ENCODE measurements at places on chromosomes 12 and 14. TPM values are rescaled to one million over a fixed set of nuclear protein-coding genes. Genes with fewer than 3 reads are reported as not detected.

CYP27B1 gene
- total RNA-seq, result 1.6 TPM

KANSL2 gene
- total RNA-seq, result 34.0 TPM

TAS2R13 gene
- total RNA-seq, result 7.9 TPM

OR6C2 gene
- total RNA-seq, result 1.2 TPM

- DNase-seq, result no peak
Measured at GRCh38 chr14:99270458-99271220, 1.4 kb downstream of the BCL11B start.

TAS2R42 gene
- total RNA-seq, result not detected

- no peak for DNase-seq
Measured at GRCh38 chr12:2769866-2770533, 24.8 kb upstream of the FKBP4 start.

ACSS3 gene
- 23.4 TPM for total RNA-seq

DNA sequence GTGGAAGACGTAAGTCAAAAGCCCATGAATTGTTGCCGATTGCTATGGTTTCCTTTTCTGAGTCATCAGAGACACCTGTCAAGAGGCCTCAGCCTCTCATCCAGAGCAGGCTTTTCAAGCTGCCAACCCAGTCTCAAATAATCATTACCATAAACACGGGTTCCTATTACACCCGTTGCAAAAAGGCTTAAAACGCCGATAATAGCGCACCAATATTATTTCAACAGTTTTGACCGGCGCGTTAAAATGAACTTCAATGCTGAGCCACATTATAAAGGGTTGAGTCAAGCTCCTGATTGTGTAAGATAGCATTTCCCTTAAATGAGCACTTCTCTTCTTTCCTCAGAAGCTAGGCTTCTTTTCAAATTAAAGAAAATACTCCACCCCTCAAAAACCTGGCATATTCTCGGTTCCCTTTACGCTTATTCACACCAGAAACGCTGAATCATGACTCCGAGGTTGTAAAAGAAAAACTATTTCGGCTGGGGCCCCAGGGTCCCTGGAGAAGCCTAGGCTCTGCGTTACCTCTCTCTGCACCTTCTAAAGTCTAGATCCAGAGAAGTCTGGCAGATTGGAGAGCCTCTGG lies 1.4 kb downstream of the TMTC1 start:
- DNase-seq, result no peak

GRCh38 chr12:14418451-14418890 lies 53.0 kb downstream of the ATF7IP start:
- no peak for DNase-seq

- no peak for DNase-seq
Measured at GRCh38 chr12:124715121-124715990, 147.9 kb upstream of the NCOR2 start.

CCDC196 gene
- total RNA-seq, result not detected

IL22 gene
- total RNA-seq, result not detected

GRCh38 chr12:102426599-102427542 lies 53.5 kb downstream of the IGF1 start:
- DNase-seq, result no peak

GRCh38 chr14:56135001-56135400 lies 16.8 kb downstream of the PELI2 start:
- no peak for DNase-seq

C12orf50 gene
- 0.10 TPM for total RNA-seq

DNA sequence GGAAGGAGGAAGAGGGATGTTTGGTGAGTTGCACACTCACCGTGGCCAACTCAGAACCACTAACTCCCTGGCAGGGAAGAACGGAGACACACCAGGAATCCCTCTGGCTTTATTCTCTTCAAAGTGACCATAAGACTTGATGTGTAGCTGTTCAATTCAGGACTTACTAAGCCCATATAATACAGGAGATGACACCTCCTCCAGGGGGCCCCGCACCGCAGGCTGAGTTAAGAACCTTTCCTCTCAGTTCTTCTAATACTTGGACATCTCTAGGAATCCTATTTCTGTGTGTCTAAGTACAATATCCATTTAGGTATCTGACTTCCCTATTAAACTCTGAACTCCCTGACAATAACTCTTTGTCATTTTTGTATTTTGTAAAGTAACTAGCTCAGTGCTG lies 49.5 kb downstream of the DCAF4 start:
- no peak for DNase-seq

CLEC6A gene
- total RNA-seq, result not detected

ACOT6 gene
- total RNA-seq, result not detected

GRCh38 chr12:19547271-19547671 lies 108.0 kb downstream of the AEBP2 start:
- DNase-seq, result no peak

GRCh38 chr12:79691511-79692248 lies 916 bp upstream of the PAWR start:
- DNase-seq, result no peak

GRCh38 chr12:46227616-46228015 lies 41.2 kb downstream of the SLC38A1 start:
- no peak for DNase-seq

C14orf132 gene
- total RNA-seq, result 6.7 TPM

NRXN3 gene
- 6.7 TPM for total RNA-seq

GRCh38 chr12:69872804-69873203 lies 47.8 kb downstream of the MYRFL start:
- DNase-seq, result no peak

DNA sequence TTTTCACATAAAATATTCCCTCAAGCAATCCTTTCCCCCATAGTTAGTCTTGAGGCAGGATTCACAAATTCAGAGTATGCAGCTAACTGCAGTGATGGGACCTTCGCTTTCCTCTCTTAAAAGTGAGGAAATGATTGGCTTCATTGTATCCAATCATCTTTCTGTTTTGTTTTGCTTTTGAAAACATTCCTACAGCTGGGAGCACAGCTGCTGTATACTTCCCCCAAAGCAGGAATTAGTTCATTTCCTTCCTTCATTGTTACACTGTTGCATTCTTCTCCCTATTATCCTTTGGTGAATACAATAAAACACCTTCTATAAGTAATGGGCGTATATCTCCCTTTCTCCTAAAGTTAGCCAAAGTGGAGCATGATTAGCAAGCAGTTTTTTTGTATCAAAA lies 9.4 kb upstream of the GAS2L3 start:
- DNase-seq, result no peak

- no peak for DNase-seq
Measured at GRCh38 chr14:104926619-104927431, 2.1 kb downstream of the PLD4 start.

- DNase-seq, result no peak
Measured at GRCh38 chr14:39319381-39319780, 85.7 kb downstream of the MIA2 start.

DNA sequence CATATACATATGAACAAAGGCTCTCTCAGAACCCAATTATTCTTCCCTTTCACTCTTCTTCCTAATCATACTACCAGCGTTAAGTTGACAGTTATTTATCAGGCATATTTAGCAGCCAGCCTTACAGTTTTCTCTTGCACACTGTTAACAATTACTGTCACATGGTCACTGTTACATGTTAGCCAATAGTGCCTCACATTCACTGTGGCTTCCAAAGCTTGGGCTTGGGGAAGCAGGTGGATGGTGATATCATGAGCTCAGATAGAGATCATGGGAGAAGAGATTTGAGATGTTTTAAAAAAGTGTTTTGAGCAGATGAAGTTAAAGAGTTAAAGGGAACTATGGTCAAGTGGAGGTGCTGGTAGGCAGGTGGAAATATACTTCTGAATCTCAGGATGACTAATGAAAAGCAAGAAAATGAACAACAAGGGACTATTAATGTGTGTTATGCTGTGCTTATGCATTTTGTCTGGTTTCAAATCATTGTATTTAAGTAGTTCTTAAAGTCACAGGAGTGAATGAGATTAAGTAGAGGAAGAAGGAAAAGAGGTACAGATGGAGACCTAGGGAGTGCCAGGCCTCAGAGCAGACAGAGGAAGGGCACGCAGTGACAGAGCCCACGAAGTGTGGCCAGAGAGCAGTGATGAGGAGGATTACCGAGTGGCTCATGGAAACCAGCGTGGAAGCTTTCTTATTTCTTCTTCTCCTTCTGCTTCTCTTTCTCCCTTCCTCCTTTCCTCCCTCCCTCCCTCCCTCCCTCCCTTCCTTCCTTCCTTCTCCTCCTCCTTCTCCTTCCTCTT lies 39.6 kb downstream of the BICD1 start:
- no peak for DNase-seq

GRCh38 chr14:61444215-61444768 lies 122.9 kb downstream of the PRKCH start:
- no peak for DNase-seq

DNA sequence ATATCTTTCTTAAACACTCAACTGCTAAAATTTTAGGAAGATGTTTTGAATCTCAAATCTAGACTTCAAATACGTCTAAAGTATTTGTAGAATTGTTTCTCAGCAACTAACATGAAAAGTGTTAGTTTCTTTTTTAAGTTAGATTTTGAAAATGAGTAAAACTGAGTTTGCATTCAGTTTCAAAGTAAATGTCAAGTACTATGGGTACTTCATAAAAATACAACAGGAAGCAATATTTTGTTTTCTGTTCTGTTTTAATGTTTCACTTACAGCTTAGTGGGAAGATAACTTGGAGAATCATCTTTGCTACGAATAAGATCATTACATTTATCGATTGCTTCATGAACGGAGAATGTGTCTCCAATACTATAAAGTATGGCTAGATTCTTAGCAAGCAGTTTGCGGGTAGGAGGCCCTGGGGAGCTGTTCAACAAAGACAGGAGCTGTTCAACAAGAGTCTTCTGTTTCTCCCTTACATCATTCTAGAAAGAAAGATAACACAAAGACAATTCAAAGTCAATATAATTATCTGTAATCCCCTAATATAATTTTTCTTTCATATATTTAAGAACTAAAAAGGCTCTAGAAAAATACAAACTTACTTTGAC lies 20.2 kb downstream of the HEATR5A start:
- DNase-seq, result no peak

SCN8A gene
- 2.2 TPM for total RNA-seq
